Fibroblast of the conjunctiva (primary cell): ENCODE measurements at places on chromosomes 1 and 21.

- no peak for DNase-seq
Observed at GRCh38 chr1:107181253-107181969, 40.6 kb downstream of the NTNG1 start.

GRCh38 chr1:13725714-13726175, 25.8 kb downstream of the PRDM2 start:
- no peak for DNase-seq

DNA sequence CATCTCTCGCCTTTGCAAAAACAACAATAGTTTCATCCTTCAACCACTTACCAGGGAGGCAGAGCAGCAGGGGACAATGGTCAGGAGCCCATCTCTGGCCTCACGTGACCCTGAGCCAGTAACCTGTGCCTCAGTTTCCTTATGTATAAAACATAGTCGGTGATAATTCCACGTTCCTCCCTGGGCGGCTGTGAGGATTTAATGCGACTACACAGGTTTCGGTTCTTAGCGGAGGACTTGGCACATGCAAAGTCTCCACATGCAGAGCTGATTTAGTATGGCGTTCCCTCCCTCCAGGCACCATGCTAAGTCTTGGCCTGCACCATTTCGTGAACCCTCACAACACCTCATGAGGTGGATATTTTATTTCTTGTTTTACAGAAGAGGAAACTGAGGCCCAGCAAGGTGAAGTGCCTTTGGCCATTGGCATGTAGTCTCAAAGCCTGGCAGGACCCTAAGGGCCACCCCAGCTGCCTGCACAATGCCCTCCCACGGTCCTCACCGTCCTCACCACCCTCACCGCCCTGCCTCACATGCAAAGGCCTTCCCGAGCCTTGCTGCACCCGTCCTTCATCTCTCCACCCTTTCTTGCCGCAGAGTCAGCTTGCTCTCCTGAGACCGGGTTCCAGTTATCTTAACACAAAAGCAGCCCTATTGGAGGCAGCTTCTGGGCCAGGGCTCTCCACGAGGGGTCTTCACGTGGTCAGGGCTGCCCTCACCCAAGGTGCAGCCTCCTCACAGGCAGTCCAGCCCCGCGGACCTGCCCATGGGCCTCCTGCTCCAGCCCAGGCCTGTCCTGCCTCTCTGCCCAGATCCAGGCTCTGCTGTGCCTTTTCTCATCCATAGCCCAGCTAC, 48.9 kb downstream of the SYF2 start:
- DNase-seq = no peak

- no peak for DNase-seq
Observed at GRCh38 chr1:3065396-3065795, 3.6 kb upstream of the PRDM16 start.

- no peak for DNase-seq
Observed at GRCh38 chr1:84632137-84632536, 57.9 kb upstream of the CTBS start.

DNA sequence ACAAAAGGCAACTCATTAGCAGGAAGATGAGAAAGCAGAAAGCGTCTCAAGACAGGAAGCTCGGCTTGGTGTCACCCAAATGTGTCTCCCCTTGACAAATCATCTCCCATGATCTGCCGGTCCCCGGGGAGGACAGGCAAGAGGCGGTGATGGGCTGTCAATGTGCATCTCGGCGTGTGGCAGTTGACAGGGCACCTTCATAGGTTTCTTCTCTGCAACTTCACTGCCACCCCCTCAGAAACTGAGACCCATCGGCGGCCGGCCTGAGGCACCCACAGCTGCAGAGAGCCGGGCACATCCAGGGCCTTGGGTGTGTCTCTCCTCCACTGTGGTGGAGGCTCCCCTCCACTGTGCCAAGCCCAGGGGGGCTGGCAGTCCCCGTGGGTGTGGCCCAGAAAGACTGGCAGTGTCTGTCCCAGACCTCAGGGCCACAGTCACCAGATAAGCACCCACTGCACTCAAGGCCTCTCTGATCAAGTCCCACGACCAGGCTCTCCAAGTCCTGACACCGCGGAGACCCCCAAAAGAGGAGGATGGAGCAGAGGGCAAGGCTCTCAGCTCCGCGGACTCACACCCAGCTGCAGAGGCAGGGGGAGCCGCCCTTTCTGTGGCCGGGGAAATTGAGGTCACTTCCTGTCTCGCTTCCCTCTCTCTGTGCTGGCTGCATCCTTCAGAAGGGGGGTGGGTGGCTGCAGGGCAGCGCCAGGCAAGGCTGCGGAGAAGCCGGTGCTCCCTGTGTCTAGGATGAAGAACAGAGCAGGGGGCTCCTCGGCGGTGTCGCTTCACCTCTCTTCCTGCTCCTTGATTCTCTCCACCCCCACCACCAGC, 39.6 kb upstream of the LBR start:
- DNase-seq = no peak
